ENCODE measurements at places on chromosomes 7 and 10. TPM values are rescaled to one million over a fixed set of nuclear protein-coding genes. Genes with fewer than 3 reads are reported as not detected.

DNA sequence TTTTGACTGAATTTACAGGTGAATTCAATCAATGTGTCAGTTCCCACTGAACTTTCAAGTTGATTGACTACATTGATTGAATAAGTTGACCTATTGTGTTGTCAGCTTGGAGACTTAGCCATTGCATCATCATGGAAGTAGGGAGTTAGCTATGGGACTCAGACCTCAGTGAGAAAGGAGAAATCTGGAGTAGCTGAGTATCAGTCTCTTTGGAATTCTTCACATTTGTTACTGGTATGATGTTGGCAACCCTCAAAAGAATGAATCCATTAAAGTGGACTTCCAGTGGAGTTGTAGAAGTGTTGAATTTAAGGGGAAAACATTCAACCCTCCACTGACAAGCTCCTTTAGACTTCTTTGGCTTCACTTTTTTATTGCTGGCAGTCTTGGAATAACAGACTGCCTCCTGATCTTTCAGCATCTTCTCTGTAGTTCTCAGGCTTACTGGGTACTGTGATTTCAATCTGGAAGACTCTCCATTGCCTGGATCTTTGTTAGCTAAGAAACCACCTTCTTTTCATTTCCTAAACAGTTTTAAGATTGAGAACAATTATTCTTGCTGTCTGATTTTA, 160.3 kb upstream of the NRP1 start:
- DNase-seq, result no peak

- no peak for DNase-seq
These were observed 9.7 kb downstream of the IFIT3 start for GRCh38 chr10:89337484-89337883.

GRCh38 chr7:30247541-30248401, 36.6 kb upstream of the ZNRF2 start:
- DNase-seq, result no peak

DNA sequence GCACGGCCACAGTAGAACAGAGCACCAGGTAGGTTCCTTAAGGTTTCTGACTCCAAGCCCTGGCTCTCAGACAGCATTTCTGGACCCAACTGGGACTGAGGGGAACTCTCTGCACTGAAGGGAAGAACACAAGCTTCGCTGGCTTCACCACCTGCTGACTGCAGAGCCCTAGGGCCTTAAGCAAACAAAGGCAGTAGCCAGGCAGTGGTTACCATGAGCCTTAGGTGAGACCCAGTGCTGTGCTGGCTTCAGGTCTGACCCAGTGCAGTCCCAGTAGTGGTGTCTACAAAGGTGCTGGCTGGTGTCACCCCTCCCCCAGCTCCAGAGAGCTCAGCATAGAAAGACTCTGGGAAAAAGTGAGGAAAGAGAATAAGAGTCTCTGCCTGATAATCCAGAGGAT, 59.5 kb downstream of the SIRT1 start:
- no peak for DNase-seq

DNA sequence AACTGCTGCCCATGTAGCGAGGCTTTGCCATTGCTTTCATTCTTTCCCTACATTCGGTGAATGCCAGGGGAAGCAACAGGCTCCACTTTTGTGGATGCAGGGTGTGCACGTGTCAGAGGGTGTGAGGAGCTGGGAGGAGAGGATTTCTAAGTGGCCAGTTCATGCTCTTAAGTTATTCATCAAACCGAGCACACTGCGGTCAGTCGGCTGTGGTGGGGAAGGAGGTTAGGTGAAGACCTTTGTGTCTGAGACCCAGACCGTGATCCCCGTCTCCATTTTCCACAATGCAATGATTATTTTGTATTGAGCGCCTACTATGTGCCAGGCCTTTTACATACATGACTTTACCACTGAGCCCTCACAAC, 438.6 kb upstream of the GALNT17 start:
- DNase-seq, result no peak

GRCh38 chr7:45180084-45180986, 22.7 kb downstream of the RAMP3 start:
- no peak for DNase-seq

- DNase-seq, result no peak
These were observed 64.7 kb downstream of the PIK3AP1 start for GRCh38 chr10:96655461-96656197.

- no peak for DNase-seq
These were observed 37.0 kb upstream of the CNNM1 start for GRCh38 chr10:99292159-99292558.

DNA sequence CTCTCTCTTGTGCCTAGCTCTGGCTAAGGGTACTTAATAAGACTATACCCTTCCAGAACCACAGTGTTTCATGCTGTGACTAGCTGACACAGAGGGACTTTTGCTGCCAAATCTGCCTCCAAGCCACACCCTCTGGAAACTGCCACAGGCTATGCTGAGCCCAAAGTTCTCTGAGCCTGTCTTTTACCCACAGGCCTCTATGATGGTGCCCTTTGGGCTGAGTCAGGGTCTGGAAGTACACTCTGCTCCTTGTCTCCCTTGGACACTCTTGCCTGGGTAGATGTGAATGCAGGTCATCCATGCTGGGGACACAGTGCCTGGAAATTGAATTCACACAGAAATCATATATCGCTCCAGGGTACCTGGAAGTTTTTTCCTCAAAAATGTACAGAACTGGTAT, 22.6 kb downstream of the DYDC1 start:
- no peak for DNase-seq

- DNase-seq, result no peak
These were observed 167.3 kb upstream of the KLF14 start for GRCh38 chr7:130901209-130901783.

DNA sequence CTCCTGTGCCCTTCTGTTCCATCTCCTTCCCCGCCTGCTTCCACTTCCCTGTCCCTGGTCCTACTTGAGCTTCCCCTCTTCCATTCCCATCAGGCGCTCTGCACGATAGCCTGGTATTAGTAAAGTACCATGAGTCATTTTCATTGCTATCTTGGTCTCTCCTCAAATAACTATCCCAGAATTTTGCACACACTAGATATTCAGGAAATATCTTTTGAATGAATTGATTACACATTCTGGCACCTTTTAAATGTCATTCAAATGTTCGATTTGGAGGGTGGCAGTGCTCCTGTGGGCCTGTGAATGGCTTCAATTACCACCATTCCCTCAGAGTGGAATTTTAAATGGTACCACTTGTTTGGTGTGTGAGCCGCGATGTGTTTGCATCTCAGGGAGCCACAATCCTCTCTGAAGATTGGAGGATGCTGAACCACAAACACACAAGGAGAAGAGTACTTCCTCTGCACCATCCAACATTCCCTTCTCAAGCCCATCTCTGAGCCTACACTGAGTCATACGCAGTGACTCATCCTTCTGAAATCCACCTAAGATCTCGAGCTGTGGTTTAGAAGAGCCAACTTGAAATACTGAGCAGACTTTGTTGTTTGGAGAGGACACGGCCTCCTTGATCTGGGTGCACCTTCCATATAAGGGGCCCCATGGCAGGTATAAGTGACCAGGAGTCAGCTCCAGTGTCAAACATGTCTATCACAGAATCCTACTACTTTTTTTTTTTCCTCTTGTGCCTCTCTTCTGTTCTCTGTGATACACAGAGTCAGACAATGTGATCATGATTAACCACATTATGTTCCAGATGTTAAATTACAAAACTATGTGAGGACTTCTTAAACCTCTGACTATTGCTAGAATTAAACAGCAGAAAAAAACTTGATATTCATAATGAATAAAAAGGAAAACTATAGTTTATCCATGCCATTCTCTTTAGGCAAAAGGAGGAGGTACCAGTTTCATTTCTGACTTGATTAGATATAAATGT, 81.9 kb downstream of the BMPER start:
- DNase-seq, result no peak

DNA sequence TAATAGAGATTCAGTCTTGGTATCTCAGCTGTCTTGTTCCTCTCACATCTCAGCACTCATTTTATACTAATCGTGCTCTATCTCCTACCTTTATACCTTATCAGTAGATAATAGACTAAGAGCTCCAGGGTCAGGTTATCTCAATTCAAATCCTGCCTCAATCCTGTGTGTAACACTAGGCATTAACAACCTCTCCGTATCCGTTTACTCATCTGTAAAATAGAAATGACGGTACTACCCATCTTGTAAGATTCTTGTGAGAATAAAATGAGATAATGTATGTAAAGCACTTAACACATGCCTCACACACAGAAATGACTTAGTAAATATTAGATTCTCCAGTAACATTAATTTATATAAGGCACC, 622 bp upstream of the P4HA1 start:
- DNase-seq, result no peak

GRCh38 chr10:12716042-12716441, 285.5 kb downstream of the CCDC3 start:
- no peak for DNase-seq

DNA sequence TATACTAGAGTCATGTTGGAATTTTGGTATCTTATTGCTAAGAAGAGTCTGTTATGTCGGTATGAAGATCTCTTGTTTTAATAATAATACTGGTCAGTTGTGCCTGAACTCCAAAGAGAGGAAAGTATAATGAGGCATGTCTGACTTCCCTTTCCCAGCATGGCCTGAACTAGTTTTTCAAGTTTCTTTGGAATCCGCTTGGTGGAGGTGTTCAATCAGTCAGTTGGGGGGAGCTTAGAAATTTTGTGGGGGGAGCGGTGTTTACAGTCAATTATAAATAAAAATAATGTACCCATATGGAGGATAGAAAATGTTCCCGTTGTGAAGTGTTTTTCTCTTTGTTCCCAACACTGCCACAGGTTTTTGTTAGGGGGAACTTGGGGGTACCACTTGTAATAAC, 1.5 kb upstream of the TRDMT1 start:
- no peak for DNase-seq

GRCh38 chr10:6446711-6447110, 133.4 kb downstream of the PRKCQ start:
- no peak for DNase-seq

DNA sequence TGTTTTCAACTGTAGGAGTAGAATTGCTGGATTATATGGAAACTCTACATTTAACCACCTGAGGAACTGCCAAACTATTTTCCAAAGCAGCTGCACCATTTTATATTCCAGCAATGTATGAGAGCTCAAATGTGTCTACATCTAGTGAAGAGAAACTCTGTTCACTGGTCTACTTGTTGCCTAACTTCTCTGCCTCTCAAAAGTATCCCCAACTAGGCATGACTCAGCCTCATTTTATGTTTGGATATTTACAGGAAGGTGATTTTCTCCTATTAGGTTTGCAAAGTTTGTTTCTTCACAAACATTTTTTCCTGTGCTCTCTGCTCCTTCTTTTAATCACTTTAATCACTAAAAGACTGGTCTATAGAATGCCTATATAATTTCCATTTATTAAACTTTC, 37.1 kb upstream of the SRI start:
- DNase-seq, result no peak

PRR15 gene
- 13.0 TPM for total RNA-seq

AKR1B15 gene
- not detected for total RNA-seq

OR2A7 gene
- 9.3 TPM for total RNA-seq

DGKI gene
- total RNA-seq, result 0.91 TPM

ADGRA1 gene
- total RNA-seq, result 1.1 TPM
